ENCODE measurements at places on chromosomes 1 and 21. TPM values are rescaled to one million over a fixed set of nuclear protein-coding genes. Genes with fewer than 3 reads are reported as not detected.

C1orf210 gene
- not detected for total RNA-seq

SH3BP5L gene
- 31.4 TPM for total RNA-seq

OR2L3 gene
- not detected for total RNA-seq

AQP10 gene
- not detected for total RNA-seq

SYNC gene
- not detected for total RNA-seq

SIK1 gene
- total RNA-seq, result 3.4 TPM

CCDC27 gene
- not detected for total RNA-seq

GRCh38 chr1:8118031-8118451 is 91.9 kb upstream of the ERRFI1 start:
- no peak overlapping the region for H3K27ac ChIP-seq
- peaks cover 11% of the 10 kb centered on the region for H3K4me1 ChIP-seq
- no peaks in the 10 kb centered on the region for H3K36me3 ChIP-seq
- H3K4me3 ChIP-seq, result no peak overlapping the region
- peaks cover 2% of the 10 kb centered on the region for H3K27me3 ChIP-seq

GRCh38 chr1:22562584-22563583 is at the start of gene EPHA8:
EPHA8 (plus strand) TSS chr1:22563489; CDS start chr1:22563636, 147 bp downstream.
- no peaks in the 10 kb centered on the region for H3K36me3 ChIP-seq
- no peak for DNase-seq
- H3K27me3 ChIP-seq, result peaks cover 38% of the 10 kb centered on the region
- no peak within 1 kb of the TSS for H3K4me3 ChIP-seq
- H3K4me1 ChIP-seq, result peaks cover 1% of the 10 kb centered on the region

GRCh38 chr1:47870480-47870879 is 126.7 kb downstream of the TRABD2B start:
- DNase-seq, result no peak
- H3K27me3 ChIP-seq, result peaks cover 2% of the 10 kb centered on the region
- no peak overlapping the region for H3K27ac ChIP-seq
- H3K4me1 ChIP-seq, result no peaks in the 10 kb centered on the region
- no peaks in the 10 kb centered on the region for H3K36me3 ChIP-seq
- H3K4me3 ChIP-seq, result no peak overlapping the region

GRCh38 chr1:48817505-48818114 is 40.9 kb upstream of the BEND5 start:
- no peak overlapping the region for H3K4me3 ChIP-seq
- no peaks in the 10 kb centered on the region for H3K4me1 ChIP-seq
- no peak overlapping the region for H3K27ac ChIP-seq

DNA sequence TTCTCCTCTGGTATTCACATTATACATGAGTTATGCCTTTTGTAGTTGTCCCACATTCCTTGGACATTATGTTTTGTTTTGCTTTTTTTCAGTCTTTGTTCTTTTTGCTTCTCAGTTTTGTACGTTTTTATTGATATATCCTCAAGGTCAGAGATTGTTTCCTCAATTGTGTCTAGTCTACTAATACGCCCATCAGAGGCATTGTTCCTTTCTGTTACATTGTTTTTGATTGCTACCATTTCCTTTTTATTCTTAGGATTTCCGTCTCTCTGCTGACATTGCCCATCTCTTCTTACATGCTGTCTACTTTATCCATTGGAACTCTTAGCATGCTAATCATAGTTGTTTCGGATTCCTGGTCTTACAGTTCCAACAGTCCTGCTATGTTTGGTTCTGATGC is 27.8 kb upstream of the MPC2 start:
- H3K27ac ChIP-seq, result no peak overlapping the region
- no peaks in the 10 kb centered on the region for H3K27me3 ChIP-seq
- no peaks in the 10 kb centered on the region for H3K4me1 ChIP-seq
- no peak for DNase-seq
- no peak overlapping the region for H3K4me3 ChIP-seq

GRCh38 chr1:78054559-78054958 is 8.8 kb downstream of the GIPC2 start:
- H3K36me3 ChIP-seq, result peaks cover 3% of the 10 kb centered on the region
- no peak overlapping the region for H3K4me3 ChIP-seq
- no peak for DNase-seq
- H3K27ac ChIP-seq, result no peak overlapping the region
- peaks cover 7% of the 10 kb centered on the region for H3K4me1 ChIP-seq

DNA sequence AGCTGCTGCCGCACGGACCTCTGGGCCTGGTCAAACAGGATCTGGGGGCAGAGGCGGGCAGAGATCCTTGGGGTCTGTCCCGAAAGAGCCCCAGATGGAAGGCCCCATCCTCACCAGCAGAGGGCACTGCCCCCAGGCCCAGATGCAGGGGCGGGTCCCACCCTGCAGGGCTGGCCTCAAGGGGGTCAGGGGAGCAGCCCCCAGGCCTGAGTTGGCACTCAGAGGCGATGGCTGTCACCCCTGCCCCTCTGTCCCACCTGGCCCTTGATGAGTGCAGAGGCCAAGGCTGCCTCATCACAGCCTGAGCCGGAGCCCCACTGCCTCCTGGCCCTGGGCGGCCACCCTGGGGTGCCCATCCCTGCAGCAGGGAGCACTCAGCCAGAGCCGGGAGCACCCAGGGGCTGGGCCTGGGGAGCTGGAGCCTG is 5.7 kb downstream of the ACAP3 start:
- no peak overlapping the region for H3K4me3 ChIP-seq
- H3K27me3 ChIP-seq, result no peaks in the 10 kb centered on the region
- peaks cover 3% of the 10 kb centered on the region for H3K36me3 ChIP-seq
- DNase-seq, result no peak

DNA sequence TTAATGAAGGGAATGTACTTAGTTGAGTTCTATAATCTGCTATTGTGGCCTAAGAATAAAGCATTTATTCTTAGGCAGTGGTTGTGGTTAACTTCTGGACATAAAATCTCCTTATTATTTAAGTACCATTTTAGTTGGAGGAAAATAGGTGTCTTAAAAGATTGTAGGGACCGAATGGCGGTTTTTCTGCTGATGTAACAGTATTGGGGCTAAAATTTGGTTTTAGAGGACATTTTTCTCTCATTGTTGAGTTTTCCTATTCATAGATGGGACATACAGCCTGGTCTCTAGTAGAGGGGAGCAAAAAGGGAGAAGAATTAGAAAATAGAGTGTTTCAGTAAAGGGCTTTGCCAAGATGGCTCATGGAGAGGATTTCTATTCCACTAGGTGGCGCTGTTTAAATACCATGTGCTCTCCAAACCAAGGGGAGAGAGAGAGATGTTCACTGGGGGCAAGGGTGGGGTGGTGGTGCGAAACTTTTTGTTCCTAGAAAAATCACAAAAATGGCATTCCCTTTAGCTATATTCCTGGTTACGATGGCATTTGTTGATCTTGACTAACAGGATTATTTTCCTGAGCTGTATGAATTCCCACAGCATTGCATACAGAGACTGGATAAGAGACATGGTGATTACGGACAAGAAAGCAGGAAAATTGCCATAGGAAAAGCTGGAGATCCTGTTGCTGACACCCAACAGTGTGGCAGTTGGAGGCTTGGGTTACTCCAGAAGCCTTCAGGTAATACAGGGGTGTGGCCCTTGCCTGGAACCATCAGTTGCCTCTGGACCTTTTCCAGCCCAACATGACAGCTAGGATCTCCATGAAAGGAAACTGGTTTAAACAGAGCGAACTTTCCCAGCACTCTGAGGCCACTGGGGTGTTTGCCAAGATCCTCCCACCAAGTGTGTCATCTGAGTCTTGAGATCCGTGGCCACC is 18.2 kb upstream of the FCGR2A start:
- H3K4me1 ChIP-seq, result peaks cover 24% of the 10 kb centered on the region
- no peak overlapping the region for H3K27ac ChIP-seq
- no peaks in the 10 kb centered on the region for H3K36me3 ChIP-seq
- H3K27me3 ChIP-seq, result peaks cover 44% of the 10 kb centered on the region
- DNase-seq, result peak; percentile 46

DNA sequence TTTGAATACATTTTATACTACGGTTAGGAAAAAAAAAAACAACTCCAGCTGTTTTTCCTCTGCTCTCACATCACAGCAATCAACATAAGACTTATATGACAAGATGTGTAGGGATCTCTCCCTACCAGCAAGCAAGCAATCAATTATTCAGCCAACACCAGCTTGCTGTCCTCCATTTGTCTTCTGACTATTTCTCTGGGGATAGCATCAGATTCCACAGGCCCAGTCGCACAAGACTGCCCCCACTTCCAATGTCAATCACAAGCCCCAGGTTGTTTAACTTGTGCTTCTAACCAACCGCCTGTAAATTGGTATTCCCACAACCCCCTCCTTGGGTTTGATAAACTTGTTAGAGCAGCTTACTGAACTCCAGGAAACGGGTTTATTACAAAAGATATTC is 873.1 kb upstream of the TMPRSS15 start:
- no peak for DNase-seq
- H3K4me3 ChIP-seq, result no peak overlapping the region
- no peak overlapping the region for H3K27ac ChIP-seq

DNA sequence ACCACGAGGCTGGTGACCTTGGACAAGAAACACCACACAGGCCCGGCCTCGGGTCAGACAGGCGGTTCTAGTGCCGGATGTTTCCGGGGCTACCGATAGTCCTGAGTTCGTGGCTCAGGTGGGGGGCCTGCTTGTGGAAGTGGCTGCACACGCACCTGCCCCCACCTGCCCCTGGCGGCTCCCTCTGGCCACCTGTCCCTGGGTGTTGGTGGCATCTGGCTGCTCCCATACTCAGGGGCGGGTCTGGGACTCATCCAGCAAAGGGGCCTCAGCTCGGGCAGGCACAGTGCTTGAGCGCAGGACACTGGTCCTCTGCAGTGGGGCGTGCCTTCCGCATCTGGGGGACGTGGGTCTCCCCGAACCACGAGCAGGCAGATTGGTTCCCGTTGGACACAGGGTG is 33.6 kb downstream of the TP73 start:
- H3K4me3 ChIP-seq, result no peak overlapping the region
- H3K27me3 ChIP-seq, result no peaks in the 10 kb centered on the region
- no peak overlapping the region for H3K27ac ChIP-seq
- no peak for DNase-seq

GRCh38 chr1:175209493-175209921 is 16.9 kb upstream of the KIAA0040 start:
- H3K27me3 ChIP-seq, result no peaks in the 10 kb centered on the region
- H3K27ac ChIP-seq, result peak overlapping the region; percentile 99
- DNase-seq, result no peak
- H3K4me3 ChIP-seq, result peak overlapping the region; percentile 74

DNA sequence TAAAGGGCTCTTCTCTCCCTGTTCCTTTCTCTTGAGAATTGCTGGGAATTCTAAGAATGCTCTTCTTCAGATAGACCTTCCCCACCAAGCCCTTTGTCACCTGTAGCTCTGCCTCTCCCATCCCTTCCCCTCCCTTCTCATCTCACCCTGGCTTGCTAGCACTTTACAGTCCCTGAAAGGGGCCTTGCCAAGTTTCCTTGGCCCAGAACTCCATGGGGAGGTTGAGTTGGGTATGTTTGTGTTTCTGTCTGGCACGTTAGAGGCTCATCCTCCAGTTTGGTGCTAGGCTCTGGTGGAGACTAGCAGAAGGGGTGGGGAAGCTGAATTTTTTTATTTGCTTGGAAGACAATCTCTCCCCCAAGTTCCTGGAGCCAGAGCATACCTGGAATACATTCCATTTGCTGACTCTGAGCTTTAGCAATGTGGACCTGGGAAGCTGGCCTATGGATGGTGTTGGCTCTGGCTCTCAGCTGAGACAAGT is 4.9 kb downstream of the CGN start:
- peaks cover 20% of the 10 kb centered on the region for H3K4me1 ChIP-seq
- H3K27me3 ChIP-seq, result peaks cover 2% of the 10 kb centered on the region
- no peak overlapping the region for H3K27ac ChIP-seq
- no peak overlapping the region for H3K4me3 ChIP-seq
- H3K36me3 ChIP-seq, result no peaks in the 10 kb centered on the region
- no peak for DNase-seq

GRCh38 chr1:233294913-233295236 is 650 bp downstream of the PCNX2 start:
- no peaks in the 10 kb centered on the region for H3K27me3 ChIP-seq
- peak overlapping the region; percentile 91 for H3K27ac ChIP-seq
- peaks cover 35% of the 10 kb centered on the region for H3K4me1 ChIP-seq
- peak; percentile 58 for DNase-seq
- H3K4me3 ChIP-seq, result peak overlapping the region; percentile 95

GRCh38 chr1:238061967-238062613 is 171.4 kb upstream of the ZP4 start:
- no peaks in the 10 kb centered on the region for H3K27me3 ChIP-seq
- H3K4me1 ChIP-seq, result no peaks in the 10 kb centered on the region
- H3K4me3 ChIP-seq, result no peak overlapping the region
- no peaks in the 10 kb centered on the region for H3K36me3 ChIP-seq
- no peak for DNase-seq

GRCh38 chr1:108897865-108898720 is 21.3 kb downstream of the GPSM2 start:
- H3K36me3 ChIP-seq, result peaks cover 17% of the 10 kb centered on the region
- DNase-seq, result peak; percentile 23
- no peaks in the 10 kb centered on the region for H3K27me3 ChIP-seq

DNA sequence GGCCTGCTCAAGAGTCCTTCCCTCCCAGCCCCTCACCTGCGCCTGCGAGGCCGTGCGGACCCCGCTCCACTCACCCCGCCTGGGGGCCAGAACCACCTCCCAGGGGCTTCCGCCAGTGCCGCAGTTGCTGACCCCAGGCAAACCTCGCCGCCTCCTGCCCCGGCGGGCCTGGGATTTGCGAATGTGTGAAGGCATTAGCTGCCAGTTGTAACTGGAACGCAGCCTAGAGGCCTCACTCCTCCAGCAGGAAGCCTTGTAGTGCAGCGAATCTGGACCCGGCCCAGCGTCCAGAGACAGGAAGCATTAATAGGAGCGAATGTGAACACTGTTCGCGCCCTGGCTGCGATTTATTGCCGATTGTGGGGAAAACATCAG is 140.9 kb upstream of the ARHGEF16 start:
- H3K4me1 ChIP-seq, result peaks cover 7% of the 10 kb centered on the region
- no peak for DNase-seq
- H3K4me3 ChIP-seq, result no peak overlapping the region
- H3K36me3 ChIP-seq, result peaks cover 6% of the 10 kb centered on the region

GRCh38 chr1:180415236-180415848 is 87.0 kb downstream of the ACBD6 start:
- H3K27me3 ChIP-seq, result no peaks in the 10 kb centered on the region
- no peak overlapping the region for H3K27ac ChIP-seq
- DNase-seq, result no peak
- H3K4me3 ChIP-seq, result no peak overlapping the region
- H3K4me1 ChIP-seq, result no peaks in the 10 kb centered on the region

DNA sequence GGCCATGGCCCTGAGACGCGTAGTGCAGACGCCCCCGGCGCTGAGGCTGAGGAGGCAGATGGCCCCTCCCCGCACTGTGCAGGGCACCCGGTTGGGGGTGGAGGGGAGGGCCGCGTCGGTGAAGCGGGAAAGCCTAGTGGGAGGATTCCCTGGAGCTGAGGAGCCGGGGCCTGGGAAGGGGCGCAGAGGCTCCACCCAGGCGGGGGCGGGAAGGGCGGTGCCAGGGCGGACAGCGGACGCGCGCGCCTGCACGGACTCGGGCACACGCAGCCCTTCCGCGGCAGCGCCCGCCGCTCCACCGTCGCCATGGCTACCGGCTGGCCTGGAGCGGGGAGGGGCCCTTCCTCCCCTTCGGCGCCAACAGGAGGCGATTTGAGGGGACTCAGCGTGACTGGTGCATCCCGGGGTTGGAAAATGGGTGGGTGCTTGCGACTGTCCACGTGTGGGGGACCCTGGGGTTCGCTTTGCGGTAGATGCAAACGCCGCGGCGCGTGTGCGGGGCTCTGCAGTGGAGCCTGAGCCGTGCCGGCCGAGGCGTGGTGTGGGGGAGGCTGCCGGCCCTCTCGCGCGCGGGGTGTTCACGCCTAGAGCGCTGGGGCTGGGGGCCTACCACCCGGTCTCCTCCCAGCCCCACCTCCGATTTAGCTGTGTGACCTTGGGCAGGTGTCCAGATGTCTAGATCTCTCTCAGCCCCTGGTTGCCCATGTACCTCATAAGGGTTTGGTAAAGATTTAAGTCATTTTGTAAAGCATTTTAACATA is 35.1 kb downstream of the PTPRF start:
- H3K27me3 ChIP-seq, result peaks cover 8% of the 10 kb centered on the region
- DNase-seq, result peak; percentile 66
- H3K4me3 ChIP-seq, result peak overlapping the region; percentile 53
- no peak overlapping the region for H3K27ac ChIP-seq
- no peaks in the 10 kb centered on the region for H3K36me3 ChIP-seq
